Osteocyte (in vitro differentiated cells): ENCODE measurements at places on chromosomes 4 and X. TPM values are rescaled to one million over a fixed set of nuclear protein-coding genes. Genes with fewer than 3 reads are reported as not detected.

DNA sequence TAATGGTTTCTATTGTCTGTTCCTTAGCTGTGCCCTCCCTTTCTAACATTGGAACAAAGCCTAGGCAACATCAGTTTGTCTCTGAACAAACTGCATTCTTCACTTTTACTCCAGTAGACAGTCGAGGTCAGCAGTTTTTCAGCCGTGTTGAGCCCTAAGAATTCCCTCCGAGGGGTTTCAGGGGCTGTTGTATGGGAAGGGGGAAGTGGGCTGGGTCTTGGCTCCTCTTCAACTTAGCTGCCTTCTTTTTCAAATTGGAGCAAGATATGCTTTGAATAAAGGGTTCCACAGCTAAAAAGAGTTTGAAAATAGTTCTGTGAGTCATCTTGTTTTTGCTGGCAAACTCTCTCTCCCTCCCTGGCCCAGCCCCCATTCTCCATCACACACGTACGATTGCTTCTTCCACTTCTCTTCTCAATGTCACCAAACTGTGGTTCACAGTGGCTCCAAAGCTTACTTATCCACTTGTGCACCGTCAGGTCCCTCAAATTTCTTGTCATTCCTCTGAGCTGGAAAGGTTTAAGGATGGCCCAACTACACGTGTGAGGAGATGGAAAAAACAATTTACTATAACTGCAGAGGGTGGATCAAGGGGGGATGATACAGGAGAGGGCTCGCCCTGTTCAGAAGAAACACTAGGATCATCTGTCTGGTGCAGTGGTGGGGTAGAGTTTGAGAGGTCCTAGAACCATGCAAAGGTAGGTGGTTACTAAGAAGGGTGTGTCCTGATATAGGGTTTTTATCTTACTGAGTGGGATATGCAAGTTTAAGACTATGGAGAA, 9.2 kb upstream of the MAML3 start:
- no peaks in the 10 kb centered on the region for H3K27me3 ChIP-seq
- peak overlapping the region; percentile 80 for H3K27ac ChIP-seq
- no peaks in the 10 kb centered on the region for H3K36me3 ChIP-seq
- H3K4me1 ChIP-seq, result peaks cover 24% of the 10 kb centered on the region

GRCh38 chr4:33323393-33323792, 2603.2 kb downstream of the PCDH7 start:
- H3K27ac ChIP-seq, result no peak overlapping the region
- no peak for DNase-seq
- H3K27me3 ChIP-seq, result no peaks in the 10 kb centered on the region

DNA sequence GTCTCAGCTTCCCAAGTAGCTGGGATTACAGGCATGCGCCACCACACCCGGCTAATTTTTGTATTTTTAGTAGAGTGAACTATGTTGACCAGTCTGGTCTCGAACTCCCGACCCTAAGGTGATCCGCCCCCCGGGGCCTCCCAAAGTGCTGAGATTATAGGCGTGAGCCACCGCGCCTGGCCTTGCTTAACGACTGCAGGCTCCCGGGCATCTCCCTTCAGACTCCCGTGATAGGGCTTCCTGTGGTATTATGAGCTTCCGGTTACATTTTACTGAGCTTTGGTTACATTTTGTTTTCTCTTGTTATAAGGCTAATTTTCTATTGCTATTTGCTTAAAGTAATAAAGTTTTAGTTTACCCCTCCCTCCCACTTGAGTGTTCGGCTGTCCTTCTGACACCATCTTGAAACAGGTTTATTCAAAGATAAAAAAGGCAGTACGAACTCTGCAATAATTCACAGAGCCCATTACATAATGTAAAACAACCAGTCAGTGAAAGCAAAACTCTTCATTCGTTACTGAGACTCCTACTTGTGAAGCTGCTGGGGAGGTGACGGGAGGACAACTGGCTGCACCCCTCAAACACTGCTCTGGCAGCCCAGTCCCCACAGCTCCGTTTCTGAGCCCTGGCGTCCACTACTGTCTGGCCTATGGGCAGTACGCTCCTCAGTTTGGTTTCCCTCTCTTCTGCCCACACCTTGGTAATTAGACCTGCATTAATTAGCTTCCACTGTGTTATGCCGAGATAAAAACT, 795.7 kb upstream of the SLIT2 start:
- H3K4me1 ChIP-seq, result no peaks in the 10 kb centered on the region
- no peaks in the 10 kb centered on the region for H3K27me3 ChIP-seq
- no peak overlapping the region for H3K4me3 ChIP-seq
- no peak overlapping the region for H3K27ac ChIP-seq
- DNase-seq, result no peak
- no peaks in the 10 kb centered on the region for H3K36me3 ChIP-seq

DNA sequence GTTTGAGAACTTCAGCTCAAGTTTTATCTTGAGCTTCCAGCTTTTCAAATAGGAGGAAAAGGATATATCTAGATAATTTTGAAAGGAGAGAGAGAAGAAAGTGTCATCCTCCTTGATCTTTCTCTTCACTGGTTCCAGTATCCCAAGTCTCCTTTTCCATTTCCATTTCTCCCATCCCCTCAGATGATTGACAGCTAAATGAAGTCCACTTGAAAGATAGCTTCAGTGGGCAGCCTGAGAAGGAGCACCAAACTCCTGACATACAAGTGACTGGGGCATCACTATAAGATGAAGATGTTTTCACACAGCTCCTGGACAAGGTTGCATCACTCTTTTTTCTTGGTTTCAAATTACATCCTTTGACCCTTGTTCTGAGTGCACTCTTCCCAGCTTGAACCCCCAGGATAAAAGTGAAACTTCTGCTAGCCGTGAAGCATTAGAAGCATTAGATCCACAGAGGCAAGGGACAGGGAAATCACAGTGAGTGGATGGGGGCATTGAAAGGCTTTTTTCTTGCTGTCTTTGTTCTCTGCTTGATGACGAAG, 17.5 kb upstream of the MAGEA10 start:
- DNase-seq, result no peak
- H3K36me3 ChIP-seq, result no peaks in the 10 kb centered on the region
- H3K27me3 ChIP-seq, result no peaks in the 10 kb centered on the region

- no peaks in the 10 kb centered on the region for H3K27me3 ChIP-seq
- no peak for DNase-seq
- no peak overlapping the region for H3K4me3 ChIP-seq
- peaks cover 9% of the 10 kb centered on the region for H3K4me1 ChIP-seq
- no peak overlapping the region for H3K27ac ChIP-seq
Observed at GRCh38 chr4:182807346-182807745, 109.8 kb downstream of the DCTD start.

GRCh38 chr4:17138847-17139246, 240.4 kb upstream of the LDB2 start:
- peaks cover 22% of the 10 kb centered on the region for H3K4me1 ChIP-seq
- H3K4me3 ChIP-seq, result no peak overlapping the region
- no peak for DNase-seq
- H3K27me3 ChIP-seq, result no peaks in the 10 kb centered on the region

DNA sequence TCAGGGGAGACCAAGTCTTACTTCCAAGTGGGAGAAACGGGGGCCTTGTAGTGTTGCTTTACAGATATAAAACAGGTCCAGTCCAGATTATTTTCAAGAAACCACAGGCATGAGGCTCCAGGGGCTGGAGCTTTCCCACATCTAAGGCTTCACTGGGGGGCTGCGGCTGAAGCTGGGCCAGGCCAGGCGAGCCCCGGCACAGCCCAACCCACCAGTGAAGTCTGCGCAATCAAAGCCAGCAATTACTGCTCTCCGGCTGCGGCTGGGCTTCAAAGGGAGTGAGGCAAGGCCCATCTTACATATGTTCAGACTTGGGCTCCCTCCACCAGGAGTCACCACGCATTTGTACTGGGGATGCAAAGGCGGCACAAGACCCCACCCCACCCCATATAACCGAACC, 61.7 kb downstream of the HADH start:
- H3K4me3 ChIP-seq, result no peak overlapping the region
- H3K27ac ChIP-seq, result no peak overlapping the region
- no peaks in the 10 kb centered on the region for H3K27me3 ChIP-seq
- no peaks in the 10 kb centered on the region for H3K4me1 ChIP-seq

- peaks cover 24% of the 10 kb centered on the region for H3K36me3 ChIP-seq
- no peak overlapping the region for H3K27ac ChIP-seq
- no peak for DNase-seq
- H3K27me3 ChIP-seq, result no peaks in the 10 kb centered on the region
Observed at GRCh38 chr4:152909901-152910300, 26.2 kb upstream of the FHDC1 start.

Gene CTAG2
- not detected in 2 replicates for total RNA-seq
